ENCODE measurements at places on chromosomes 7 and 10.

DNA sequence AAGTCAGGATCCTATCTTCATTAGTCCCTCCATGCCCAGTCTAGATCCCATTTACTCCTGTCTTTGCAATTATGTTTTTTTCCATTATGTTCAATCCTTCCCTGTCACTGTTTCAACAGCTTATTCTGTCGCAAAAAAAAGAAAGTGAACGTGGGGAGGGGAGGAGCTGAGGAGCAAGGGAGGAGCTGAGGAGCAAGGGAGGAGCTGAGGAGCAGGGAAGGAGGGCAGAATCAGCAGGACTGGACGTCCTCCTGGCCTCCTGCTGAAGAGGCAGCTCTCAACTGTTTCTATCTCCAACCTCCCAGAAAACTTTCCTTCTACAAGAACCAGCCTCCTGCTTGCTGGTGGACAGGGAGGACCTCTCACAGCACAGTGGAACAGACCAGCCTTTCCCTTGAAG is 26.0 kb downstream of the LARP4B start:
- no peak for DNase-seq

DNA sequence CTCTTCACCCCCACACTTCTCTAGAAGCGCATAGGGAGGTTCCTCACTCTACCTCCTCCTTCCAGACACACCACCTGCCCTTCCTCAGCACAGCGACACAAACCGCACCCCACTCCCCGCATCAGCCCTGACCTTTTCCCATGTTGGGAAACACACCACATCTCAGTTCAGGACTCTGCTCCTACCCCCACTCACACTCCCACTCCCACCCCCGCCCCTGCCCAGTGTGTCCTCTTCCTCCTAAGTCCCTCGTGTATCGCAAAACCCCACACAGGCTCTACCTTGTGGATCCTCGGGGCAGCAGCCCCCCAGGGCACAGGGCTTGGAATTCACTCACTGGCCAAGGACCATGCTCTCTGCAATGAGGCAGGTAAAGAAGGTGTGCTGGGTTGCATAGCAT is 4.2 kb upstream of the AOC1 start:
- DNase-seq = no peak

DNA sequence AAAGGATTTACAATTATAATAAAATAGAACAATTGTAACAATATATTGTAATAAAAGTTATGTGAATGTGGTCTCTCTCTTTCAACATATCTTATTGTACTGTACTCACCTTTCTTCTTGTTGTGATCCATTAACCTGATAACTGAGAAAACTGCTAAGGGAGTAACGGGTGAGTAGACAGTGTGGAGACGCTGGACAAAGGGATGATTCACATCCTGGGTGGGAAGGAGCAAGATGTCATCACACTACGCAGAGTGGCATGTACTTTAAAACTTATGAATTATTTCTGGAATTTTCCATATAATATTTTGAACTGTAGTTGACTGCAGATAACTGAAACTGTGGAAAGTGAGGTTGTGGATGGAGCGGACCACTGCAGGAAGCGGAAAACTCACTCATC is 91.2 kb upstream of the PLPP4 start:
- no peak for DNase-seq

DNA sequence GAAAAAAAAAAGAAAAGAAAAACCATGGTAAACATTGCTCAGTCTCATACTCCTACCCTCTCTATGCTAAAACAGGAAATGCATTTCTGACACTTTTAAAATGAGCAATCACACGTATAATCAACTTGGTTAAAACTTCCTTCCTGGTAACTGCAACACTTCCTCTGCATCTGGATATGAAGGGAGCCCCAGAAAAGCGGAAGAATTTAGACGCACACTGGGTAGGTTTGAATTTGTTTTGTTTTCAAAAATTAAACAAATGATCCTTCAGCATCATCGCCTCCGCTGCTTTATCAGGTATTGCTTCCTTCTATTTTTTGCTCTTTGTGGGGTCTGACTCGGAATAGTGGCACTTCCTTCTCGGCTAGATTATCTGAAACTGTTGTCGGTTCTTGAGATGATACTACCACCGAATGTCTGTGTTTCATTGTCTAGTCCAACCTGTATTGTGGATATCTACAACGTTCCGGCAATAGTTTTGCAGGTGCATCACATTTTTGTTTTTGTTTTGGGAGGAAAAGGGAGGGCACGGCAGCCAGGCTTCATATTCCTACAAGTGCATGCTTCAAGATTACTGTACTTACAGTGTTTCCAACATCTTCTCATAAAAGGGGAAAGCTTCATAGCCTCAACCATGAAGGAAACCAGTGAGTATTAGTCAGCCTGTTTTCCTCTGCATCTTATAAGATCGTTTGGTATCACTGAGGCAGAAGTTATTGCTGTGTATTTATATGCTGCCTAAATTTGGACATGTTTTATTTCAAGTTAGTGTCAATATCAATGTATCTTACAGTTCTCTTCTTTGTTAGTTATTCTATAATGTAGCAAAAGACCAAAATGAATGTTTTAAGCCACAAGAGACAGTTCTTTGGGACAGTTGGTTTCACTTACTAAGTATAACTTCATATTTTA is at the start of gene PIK3CG:
Gene PIK3CG, plus strand, starts transcription at position 153 of the 912 bp plus-strand sequence. CDS start 2,280 bp downstream, outside the sequence.
- DNase-seq = no peak

GRCh38 chr10:30433306-30433729 is 666 bp upstream of the MAP3K8 start:
- peak; percentile 84 for DNase-seq

DNA sequence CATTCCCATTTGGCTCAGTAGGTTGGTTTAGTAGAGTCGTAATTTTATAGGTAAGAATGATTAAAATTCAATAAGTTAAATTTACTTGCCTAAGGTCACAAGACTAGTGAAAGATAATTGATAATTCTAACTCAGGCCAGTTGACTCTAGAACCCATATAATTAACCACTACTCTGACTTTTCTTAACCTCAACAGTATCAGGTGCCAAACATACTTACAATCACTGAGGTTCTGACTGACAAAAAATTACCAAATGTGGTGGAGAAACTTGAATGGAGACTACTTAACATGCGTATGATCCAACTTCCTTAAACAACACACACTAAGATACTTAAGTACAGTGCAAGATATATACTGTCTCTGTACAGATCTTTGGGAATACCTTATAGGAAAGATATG is 667.3 kb upstream of the SORCS1 start:
- DNase-seq = no peak

- no peak for DNase-seq
Observed at GRCh38 chr7:47982610-47983009, 3.2 kb upstream of the HUS1 start.

DNA sequence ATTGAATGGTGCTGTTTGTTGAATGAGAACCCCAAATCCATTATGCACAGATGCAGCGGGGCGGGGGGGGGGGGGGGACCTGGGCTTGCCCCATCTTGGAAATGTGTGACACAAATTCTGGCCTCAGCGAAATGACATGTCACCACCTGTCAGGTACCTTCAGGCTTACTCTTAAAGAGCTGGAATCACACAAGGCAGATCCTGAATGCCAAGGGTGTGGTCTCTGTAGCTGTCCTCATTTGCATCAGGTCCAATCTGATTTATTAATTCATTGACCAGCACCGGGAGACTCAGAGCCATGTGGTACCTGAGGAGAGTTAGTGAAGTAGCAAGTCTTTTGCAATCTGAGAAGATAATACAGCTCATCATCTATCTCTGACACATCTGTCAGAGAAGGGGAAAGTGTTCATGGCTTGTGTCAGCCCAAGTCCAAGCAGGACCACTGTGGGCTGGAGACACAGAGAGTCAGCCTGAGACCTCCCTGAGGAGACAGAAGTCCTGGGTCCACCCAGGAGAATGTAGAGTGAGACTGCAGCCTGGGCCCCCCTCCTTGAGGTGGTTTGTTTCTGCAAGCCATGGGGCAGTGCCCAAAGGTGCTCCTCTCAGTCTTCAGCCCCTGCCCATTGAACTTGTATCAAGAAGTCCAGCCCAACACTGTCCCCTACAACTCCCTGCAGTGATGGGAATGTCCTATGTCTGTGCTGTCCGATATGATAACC is 46.7 kb downstream of the ADCYAP1R1 start:
- no peak for DNase-seq

DNA sequence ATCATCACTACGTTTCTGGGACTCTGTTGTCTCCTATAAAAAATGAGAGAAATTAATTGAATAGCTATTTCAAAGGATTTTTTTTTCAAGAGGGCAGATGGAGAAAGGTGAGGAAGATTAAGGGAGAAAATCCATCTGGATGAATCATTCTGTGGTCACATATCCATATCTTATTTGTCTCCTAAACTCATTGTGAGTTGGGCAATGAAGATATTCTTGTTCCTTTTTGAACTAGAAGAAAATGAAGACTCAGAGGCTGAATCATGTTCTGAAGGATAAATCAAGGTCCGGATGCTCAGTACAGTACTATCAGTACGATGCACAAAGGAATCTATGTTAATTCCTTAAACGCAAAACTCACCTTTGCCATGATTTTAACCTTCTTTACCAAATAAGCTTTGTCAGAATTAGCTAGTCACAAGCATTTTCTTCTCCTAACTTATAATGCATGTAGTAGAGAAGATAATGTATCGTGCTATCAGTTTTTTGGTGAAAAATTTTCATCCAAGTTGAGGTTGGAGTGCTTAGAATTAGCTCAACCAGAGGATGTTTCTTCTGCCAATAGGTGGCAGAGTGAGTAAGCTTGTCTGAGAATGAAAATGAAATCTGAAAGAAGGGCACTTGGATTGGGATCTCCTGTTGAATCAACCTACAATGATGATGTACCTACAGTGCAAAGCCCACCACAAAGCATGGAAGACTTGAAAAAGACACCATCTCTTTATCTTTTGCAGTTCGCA is 446.9 kb downstream of the KIF20B start:
- peak; percentile 14 for DNase-seq

- no peak for DNase-seq
Observed at GRCh38 chr7:21107101-21107500, 320.4 kb upstream of the SP8 start.

DNA sequence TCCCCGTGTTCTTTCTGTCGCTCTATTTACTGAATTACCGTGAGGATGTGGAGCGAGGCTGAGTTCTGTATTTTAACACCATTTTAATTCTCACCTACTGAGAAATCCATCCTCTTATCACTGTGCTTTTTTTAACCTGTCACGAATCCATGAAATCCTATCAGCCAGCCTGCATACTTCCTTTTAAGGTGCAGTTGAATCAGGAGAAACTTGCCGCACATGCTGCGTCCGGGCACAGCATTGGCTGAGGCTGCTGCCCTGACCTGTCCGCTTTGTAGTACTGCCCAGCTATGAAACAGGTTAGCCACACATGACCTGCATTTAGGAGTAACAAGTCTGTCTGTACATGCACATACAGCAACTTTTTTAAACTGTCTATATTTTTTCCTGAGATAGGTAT is 82.5 kb downstream of the EGFR start:
- no peak for DNase-seq

GRCh38 chr10:123778719-123779517 is 112.7 kb downstream of the CPXM2 start:
- no peak for DNase-seq

- DNase-seq = no peak
Observed at GRCh38 chr7:12570534-12571461, at the start of gene SCIN. Gene SCIN (plus strand): TSS chr7:12570720. CDS start chr7:12570787, 67 bp downstream.

- DNase-seq = no peak
Observed at GRCh38 chr7:40709062-40709964, 574.5 kb downstream of the SUGCT start.

DNA sequence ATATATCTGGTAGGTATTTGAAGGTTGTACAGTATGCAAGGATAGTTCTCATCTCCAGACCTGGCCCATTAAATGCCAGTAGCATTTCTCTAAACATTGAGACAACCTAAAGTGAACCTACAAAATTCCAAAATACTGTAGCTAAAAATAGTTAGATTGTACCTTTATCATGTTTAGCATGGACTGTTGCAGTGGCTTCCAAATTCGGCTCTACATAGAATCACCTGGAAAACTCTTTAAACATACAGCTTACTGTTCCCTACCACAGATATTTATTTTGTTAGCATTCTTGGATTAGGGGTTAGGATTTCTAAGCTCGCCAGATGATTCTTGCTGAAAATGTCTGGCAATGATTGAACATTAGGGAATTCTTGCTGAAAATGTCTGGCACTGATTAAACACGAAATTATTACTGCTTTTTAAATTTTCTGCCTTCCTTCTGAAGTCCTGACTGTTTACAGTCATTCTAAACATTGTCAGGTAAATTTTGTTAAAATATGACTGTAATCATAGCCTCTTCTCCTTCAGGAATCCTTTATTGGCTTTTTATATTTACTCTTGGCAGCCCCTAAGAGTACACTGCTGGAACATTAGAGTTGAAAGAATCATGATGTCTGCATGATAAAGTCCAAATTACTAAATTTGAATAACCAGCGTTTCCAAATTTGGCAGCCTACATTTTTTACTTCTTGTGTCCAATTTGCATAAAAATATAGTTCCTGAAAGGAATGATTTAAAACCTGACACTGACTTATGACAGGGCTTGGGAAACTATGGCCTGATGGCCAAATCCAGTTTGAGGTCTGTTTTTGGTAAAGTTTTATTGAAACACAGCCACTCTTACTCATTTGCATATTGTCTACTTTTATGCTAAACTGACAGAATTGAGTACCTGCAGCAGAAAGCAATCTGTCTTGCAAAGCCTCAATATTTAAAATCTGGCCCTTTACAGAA is 40.3 kb downstream of the SHOC2 start:
- DNase-seq = no peak

DNA sequence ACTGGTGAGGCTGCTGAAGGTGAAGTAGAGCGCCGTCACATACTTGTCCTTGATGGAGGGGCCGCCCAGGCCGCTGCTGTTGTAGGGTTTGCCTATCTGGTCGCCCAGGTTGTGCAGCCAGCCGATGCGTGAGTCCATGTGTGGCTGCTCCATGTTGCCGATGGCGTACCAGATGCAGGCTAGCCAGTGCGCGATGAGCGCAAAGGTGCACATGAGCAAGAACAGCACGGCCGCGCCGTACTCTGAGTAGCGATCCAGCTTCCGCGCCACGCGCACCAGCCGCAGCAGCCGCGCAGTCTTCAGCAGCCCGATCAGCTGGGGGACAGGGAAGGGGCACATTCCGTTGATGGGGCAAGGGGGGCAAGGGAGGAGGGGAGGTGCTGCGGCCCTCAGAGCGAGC is 26.6 kb downstream of the KCNH2 start:
- no peak for DNase-seq

- no peak for DNase-seq
Observed at GRCh38 chr10:35425595-35425994, 89.3 kb downstream of the CCNY start.

GRCh38 chr7:55019191-55019690 is 424 bp downstream of the EGFR start:
- DNase-seq = peak; percentile 31

GRCh38 chr10:3693022-3693697 is 91.8 kb downstream of the KLF6 start:
- DNase-seq = no peak

Data from neuronal stem cell (in vitro differentiated cells).